ENCODE measurements at places on chromosomes 6 and 20.

DNA sequence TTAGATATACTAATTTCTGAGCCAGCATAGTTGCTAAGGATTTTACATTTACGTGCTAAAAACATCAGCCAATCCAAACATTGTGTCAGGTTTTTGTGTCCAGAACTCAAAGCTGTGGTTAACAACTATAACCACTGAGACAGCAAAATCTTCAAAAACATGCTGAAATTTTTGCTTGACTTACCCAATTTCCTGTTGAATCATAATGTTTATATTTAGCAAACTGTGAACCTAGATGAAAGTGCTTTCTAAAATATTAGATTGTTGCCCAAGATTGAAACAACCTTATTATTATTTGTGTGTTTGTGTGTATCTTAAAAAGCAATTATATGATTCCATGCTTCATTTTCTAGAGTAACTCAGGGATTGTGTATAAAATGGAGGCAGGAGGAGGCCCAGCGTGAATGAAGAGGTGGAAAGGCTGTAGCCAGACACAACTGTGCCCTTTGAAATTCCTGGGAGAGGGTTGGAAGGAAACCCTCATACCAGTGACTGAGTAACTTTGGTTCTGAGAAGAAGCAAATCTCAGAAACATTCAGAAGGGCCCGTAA is 48.0 kb downstream of the ARMC2 start:
- no peak for DNase-seq

- DNase-seq, result no peak
These were observed 153.4 kb downstream of the SYNDIG1 start for GRCh38 chr20:24622856-24623255.

DNA sequence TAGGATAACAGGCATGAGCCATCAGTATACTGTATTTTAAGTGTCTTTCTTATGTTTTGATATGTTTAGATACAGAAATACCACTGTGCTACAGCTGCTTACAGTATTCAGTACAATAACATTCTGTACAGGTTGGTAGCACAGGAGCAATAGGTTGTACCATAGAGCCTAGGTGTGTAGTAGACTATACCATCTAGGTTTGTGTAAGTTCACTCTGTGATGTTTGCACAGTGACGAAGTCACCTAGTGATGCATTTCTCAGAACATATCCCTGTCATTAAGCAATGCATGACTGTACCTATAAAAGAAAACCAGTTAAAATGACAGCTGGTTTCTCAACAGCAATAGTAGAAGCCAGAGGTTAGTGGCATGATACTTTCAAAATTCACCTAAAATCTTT is 3.0 kb upstream of the ZBTB24 start:
- no peak for DNase-seq

- DNase-seq, result no peak
These were observed 13.8 kb downstream of the NQO2 start for GRCh38 chr6:3013486-3013885.

GRCh38 chr6:215335-216034 is 76.8 kb upstream of the DUSP22 start:
- no peak for DNase-seq

GRCh38 chr6:34554291-34555006 is 1.7 kb downstream of the SPDEF start:
- no peak for DNase-seq

DNA sequence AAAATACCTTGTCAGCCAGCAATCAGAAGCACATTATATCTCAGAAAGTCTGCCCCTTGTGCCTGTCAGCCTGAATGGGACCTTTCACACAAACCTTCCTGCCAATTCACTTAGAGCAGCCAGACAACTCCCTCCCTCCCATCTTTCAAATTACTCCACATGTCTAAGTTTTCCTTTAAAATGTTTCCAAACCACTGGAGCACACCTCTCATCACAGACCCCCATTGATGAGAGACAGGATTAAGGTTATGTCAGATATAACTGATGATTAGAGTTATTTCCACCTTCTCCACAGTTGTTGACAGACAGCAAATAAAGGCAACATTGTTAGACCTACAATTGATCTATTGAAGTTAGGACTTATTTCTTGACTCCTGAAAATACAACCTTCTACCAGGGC is 408.4 kb downstream of the PLCB1 start:
- DNase-seq, result no peak

GRCh38 chr20:25352746-25353145 is 37.9 kb downstream of the ABHD12 start:
- DNase-seq, result no peak

DNA sequence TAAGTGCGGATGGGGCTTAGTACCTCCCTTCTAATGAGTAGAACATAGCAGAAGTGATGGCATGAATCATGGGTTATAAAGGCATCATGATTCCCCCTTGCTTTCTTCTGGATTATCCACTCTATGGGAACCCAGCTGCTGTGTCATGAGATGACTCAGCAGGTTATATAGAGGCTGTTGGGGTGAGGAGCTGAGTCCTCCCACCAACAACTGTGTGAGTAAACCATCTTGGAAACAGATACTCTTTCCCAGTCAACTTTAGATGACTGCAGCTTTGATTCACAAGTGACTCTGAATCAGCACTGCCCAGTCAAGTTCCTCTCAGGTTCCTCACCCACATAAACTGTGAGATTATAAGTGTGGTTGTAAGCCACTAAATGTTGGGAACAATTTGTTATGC is 46.3 kb downstream of the FAM83B start:
- no peak for DNase-seq

GRCh38 chr6:26043384-26044139 is 43.7 kb upstream of the HFE start:
- peak; percentile 98 for DNase-seq

GRCh38 chr6:69392745-69393144 is 404.1 kb downstream of the LMBRD1 start:
- no peak for DNase-seq

- no peak for DNase-seq
These were observed 362.3 kb downstream of the MAFB start for GRCh38 chr20:40326784-40327183.

GRCh38 chr20:61442075-61442670 is 190.1 kb downstream of the CDH4 start:
- DNase-seq, result peak; percentile 94

GRCh38 chr6:106667022-106667402 is 37.6 kb downstream of the QRSL1 start:
- DNase-seq, result no peak

Measured in NCI-H748 treated with DMSO at 0.1 percent for 48 hours (cell line).